Ammon's horn (tissue), 1 donor: ENCODE measurements at places on chromosomes 2 and 18.

DNA sequence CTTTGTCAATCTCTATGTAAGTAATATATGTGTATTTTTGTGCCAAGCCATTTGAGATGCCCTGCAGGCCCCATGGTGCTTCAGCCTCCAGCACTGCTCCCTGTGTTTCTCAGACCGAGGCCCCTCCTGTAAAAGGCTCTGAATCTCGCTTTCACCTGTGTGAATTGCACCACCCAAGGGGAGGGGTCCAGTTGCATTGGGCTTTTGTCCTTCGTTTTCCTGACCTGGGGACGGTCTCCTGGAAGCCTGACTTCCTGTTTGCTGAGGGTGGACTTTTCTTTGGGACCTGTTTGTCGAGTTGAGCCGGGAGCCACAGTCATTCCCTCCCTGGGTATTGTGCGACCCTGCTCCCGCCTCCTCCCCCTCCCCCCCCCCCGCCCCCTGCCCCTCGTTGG, 48.9 kb downstream of the AGAP1 start:
- no peak for DNase-seq

DNA sequence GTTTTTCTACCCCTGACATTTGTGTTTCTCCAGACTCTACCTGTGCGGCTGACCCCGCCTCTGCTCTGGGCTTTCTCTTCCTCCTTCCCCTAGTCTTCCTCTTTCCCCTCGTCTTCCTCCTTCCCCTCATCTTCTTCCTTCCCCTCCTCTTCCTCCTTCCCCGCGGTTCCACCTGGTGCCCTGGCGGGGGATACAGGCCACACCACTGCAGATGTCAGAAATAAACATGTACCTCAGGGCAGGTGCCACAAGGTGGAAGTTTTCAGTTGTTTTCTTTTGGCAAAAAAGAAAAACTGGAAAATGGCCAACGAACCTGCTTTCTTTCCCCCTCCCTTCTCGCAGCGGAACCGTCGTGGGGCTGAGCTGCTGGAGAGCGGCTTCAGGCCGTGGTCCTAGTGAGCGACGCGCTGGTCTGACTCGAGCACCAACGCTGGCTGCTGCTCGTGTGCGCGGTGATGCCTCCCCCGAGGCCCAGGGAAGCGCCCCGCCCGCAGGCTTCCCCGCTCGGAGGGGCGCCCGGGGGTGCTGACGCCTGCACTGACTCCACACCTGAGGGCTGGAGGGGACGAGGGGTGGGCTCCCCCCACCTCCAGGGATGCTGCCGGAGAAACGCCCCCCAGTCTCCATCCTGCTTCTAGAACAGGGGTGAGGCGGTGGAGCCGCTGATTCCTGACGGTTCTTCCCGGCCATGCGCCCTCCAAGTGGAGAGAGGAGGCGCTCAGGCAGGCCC, 83.7 kb upstream of the ZNF516 start:
- DNase-seq = no peak

GRCh38 chr2:66571918-66572317, 137.0 kb downstream of the MEIS1 start:
- DNase-seq = no peak

DNA sequence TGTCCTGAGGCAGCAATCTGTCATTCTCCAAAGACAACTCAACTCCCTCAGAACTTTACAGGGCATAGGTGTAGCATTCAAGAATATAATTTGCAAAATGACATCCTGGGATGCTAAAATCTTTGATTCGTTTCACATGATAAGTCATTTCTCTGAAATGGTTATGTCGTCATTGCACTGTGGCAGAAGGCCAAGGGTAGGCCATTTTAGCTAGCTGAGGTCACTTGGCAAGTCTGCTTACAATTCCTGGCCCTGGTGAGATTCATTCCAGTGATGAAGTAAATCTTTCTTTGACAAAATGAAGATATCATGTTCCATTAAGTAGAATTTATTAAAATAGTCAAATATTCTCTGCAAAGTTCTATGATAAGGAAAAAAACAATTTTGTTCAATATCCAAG, 1410.3 kb upstream of the LRRTM1 start:
- no peak for DNase-seq

GRCh38 chr2:30230497-30231211, 680 bp upstream of the LBH start:
- no peak for DNase-seq

DNA sequence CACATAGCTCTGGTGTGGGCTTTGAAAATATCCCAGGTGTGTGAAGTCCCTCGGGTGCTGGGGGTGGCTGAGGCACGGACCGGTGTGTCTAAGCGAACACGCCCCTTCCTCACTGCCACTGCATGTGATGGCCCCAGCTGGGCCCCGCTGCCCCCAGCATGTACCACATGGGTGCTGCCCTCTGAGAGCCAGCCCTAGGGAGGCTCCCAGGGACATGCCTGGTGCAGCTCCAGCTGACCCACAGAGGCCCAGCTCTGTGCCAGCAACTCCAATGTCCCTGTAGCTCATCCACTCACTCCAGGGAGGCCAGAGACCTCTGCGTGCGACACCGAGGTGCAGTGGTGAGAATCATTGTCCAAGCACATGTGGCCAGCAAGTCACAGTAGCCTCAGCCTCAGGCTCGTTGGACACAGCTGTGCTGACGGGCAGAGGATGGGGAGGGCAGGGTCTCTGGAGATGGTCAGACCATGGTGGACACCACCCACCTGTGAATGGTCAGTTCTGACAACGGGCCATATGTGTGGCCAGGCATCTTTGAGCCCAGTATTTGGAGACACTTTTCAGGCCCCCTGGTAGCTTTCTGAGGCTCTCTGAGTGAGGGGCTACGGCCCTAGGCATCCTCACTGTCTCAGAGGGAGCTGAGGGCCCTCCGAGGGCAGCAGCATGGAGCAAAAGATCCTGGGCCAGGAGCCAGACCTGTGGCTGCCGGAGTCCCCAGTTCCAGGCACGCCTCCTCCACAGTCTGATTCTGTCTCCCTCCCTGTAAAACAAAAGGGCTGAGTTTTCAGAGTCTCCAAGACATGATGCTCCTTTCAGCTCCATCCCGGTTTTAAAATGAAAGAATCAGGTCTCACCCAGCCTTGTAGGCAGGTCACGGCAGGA, 220.7 kb downstream of the NDUFA10 start:
- DNase-seq = no peak

GRCh38 chr2:127175751-127176354, 44.2 kb downstream of the CYP27C1 start:
- peak; percentile 44 for DNase-seq

DNA sequence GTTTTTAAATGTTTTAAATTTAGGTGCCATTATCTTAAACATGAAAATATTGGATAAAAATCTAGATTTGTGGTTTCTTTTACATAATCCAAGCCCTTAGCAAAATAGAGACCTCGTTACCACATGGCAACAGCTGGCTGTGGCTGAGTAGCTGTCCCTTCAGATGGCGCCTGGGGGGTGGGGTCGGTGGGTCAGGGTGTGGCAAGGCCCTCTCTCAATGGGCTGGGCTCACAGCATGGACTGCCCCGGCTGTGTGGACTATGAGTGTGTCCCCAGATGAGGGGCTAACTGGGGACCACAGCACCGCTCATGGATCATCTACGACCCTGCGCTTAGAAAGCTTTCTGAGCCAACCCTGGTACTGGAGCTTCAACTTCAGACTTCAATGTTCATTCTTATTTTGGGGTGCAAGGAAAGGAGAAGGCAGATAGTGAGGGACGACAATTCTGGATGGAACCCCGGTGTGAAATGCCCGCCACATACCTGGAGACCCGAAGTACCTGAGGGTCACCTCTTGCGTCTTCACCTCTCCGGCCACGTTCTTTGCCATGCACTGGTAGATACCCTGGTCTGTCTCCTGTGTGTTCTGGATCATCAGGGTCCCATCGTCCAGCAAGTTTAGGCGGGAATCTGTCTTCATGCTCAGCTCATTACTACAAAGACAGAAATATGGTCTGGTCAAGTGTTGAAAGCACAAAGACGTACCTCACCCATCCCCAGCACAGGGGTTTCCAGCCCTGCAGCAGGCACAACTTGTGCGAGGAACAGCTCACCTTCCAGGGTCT, 71.0 kb downstream of the PXDN start:
- no peak for DNase-seq

GRCh38 chr18:40851014-40851429, 1104.0 kb upstream of the PIK3C3 start:
- DNase-seq = no peak

DNA sequence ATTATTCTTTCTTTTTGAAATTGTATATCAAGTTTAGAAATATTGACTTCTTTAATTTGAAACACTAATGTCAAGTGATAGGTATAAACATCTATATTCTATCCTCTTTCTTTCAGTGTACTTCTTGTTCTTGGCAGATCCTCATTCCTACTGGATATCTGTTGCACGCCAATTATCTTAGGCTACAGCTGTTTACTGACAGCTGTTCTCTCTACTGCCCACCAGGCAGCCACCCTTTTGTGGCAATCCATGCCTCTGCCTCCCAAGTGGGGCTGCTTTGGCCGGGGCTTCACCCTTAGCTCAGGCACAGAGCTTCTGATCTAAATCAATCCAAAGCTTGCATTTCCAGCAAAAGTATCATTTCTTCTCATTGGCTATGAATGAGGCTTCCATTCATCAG, 50.6 kb upstream of the ITSN2 start:
- DNase-seq = no peak

GRCh38 chr2:112189001-112189556, 50.9 kb downstream of the FBLN7 start:
- DNase-seq = no peak

DNA sequence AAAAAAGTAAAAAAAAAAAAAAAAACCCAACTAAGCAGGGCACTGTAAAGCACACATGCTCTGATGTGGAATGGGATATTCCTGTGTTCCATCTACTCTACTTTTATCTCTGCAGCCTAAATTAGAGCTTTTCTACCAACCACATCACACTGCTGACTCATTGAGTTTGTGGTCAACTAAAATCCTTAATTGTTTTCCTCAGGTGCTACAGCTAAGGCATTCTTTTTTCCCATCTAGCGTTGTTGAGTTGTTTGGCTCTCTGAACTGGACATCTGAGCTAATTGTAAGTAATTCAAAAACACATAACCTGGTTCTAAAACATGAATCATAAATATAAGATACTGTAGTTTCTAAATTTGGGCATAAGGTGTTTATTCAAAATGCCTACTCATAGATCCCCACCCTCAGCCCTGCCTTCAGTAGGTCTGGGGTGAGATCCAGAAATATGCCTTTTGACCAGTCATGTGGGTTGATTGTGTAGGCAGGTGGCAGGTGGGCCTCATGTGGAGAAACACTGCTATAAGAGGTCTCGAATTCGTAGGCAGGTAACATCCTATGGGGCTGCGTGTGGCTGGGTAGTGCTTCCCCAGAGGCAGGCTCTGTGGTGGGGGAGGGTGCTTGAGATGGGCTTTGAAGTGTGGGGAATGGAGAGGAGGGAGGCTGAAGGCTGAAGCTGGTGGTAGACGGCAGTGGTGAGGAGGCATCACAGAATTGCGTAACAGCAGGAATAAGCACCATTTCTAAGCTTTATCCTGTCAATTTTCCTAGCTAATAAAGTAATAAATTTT, 27.2 kb downstream of the ANKRD29 start:
- no peak for DNase-seq

GRCh38 chr2:26011990-26012856, 21.7 kb upstream of the RAB10 start:
- no peak for DNase-seq

- no peak for DNase-seq
Measured at GRCh38 chr2:11941201-11942177, 195.1 kb downstream of the LPIN1 start.

GRCh38 chr18:12102136-12102842, 8.6 kb downstream of the ANKRD62 start:
- no peak for DNase-seq

DNA sequence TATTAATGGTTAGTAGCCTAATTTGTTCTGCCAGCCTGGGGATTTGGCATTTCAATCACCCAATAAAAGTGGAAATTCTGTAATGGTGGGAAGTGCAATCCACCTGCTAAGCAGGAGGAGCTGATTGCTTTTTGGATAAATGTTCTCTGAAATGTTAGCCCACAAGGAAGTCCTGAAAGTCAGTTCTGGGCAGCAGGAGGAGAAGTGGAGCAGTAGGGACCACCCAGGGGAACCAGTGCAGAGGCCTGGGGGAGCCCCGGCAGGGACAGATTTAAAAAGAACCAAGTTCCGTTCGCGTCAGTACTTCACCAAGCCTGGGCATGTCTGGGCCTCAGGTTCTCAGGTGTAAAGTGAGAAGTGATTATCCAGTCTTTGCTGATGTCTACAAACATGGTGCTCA, 248.5 kb upstream of the RAB6C start:
- DNase-seq = no peak

GRCh38 chr2:54642677-54643430, 80.6 kb upstream of the EML6 start:
- no peak for DNase-seq

GRCh38 chr2:55063713-55064323, 13.6 kb upstream of the RTN4 start:
- DNase-seq = no peak

DNA sequence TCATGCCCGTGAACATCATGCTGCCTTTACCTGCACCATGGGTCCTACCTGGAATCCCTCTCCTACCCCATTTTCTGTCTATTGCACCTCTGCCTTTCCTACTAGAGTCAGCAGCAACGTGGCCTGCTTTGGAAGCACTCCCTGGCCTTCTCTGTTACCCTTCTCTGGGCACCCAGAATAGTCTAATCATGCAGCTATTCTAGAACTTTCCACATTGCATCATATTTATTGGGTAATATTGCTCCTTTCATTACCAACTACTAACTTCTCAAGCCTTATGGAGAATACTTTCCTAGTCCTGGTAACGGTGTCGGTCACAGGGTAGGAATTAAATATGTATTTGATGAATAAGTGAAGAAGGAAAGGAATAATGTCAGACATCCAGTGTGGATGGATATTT, 33.3 kb upstream of the CREG2 start:
- DNase-seq = no peak

DNA sequence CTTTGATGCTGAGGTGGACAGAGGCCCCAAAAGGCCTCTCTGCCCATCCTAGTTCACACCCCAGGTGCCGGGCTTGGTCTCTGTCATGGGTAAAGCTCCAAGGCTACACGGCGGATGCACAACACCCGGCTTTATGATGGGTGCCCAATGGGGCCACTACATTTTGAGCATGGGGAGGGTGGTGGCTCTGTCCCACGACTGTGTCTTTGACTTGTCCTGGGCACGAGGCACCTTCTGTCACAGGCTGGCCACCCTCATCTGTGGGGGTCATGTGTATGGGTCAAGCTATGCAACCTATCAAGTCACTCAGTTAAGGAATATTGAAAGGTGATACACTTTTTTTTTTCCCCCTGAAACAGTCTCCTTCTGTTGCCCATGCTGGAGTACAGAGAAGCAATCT, 63.7 kb downstream of the EDAR start:
- DNase-seq = no peak

GRCh38 chr2:200430017-200430416, 79.9 kb downstream of the KCTD18 start:
- no peak for DNase-seq
